ENCODE measurements at places on chromosomes 16 and 17.

DNA sequence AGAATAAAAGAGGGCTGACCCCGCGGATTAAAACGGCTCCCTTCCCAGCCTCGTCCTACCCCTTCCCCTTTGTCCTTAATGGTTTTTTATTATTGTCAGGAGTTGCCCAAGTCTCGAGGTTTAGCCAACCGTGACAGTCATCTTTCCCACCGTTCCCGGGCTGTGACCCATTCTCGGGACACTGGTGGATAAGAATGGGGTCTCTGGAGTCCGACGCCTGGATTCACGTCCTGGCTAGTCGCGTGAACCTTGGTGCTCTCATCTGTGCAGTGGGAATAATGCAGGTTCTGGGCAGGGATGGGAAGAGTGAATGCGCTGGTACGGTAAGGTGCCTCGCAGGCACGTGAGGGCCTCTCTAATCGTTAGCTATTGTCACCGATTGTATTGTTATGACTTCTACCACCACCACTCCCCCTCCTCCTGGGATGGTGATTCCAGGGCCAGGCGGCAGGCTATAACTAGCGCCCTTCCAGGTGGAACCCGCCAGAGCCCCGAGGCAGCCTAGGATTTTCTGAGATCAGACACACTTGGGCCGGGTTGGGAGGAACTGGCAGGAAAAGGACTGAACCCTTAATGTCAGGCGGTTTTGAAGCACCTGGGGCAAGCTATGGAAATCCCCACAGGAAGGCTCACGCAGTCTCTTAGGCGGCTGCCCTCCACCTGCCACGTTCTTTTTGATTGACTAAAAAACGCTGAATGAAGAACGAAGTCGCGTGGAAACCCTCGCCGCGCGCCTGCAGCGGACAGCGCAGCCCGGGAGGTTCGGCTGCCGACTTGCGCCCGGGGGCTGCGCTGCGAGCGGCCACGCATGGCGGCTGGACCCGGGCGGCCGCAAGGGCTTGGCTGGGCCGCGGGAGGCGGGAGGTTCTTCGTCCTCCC lies 2.7 kb downstream of the HS3ST3B1 start:
- peak; percentile 29 for DNase-seq

- no peak for DNase-seq
Observed at GRCh38 chr17:80138856-80139426, 8.0 kb downstream of the EIF4A3 start.

DNA sequence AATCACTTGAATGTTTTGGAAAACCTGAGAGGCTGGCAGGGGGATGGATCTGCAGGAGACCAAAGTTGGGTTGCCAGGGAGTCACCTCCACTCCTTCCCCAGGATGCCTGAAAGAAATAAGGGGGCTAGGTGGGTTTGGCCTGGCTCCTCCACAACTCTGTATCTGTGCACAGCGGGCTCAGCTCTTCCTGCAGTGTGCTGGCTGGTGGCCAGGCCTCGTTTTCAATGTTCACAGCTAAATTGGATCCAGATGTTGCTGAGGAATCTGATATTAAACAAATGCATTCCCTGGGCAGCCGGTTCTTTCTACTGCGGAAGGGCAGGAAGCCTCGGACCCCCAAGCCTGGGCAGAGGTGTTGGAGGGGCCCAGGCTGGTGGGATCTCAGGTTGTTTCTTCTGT lies 106.2 kb downstream of the N4BP1 start:
- DNase-seq = no peak

DNA sequence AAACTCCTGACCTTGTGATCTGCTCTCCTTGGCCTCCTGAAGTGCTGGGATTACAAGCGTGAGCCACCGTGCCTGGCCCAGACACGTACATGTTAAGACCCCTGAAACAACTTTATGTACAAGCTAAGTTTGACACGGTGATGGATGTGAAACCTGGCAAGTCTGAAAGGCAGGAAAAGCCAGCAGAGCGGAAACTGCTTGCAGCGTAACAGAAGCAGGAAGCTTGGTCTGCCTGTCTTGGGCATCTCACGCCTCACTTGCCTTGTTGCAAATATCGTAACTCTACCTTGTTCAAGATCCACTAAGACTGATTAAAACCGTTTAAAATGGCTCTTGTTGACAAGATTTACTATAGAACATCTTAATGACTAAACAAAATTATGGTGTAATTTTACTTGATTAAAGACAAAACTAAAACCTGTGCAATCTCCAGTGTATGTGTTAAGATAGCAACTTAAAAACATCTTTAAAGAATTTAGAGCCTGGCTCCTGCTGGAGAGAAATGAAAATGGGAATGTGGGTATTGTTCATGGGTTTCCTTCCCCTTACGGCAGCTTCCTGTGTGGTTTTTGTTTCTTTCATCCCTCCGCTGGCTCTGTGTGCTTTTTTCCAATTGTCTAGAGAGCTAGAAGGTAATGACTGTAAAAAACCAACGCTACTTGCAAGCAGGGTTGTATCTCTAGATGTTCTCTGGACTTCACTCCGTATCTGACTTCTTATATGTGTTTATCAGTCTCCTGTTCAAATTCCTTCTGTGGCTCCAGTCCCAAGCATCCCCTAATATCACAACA lies 477.6 kb downstream of the XYLT1 start:
- DNase-seq = no peak

GRCh38 chr17:63735691-63736090 lies 5.9 kb downstream of the STRADA start:
- no peak for DNase-seq

DNA sequence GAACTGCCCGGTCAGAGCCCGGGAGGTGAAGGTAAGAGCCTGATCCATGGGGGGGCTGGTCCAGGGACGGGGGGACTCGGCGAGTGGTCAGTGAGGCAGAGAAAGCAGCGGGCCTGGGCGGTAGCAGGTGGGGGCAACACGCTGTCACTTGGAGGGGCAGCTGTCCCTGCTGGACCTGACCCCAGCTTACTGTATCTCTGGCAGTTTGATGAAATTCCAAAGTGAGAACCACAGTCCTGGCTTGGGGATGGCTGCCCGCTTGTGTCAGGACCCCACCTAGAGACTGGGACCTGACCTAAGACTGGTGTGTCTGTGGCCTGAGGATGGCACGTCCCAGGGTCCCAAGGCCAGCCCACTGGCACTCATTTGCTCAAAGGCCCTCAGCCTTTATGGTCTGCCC lies 35.1 kb upstream of the KSR1 start:
- no peak for DNase-seq

Data from activated naive CD4-positive, alpha-beta T cell (primary cell).